AG09309 (cell line): ENCODE measurements at places on chromosomes 6 and 20.

DNA sequence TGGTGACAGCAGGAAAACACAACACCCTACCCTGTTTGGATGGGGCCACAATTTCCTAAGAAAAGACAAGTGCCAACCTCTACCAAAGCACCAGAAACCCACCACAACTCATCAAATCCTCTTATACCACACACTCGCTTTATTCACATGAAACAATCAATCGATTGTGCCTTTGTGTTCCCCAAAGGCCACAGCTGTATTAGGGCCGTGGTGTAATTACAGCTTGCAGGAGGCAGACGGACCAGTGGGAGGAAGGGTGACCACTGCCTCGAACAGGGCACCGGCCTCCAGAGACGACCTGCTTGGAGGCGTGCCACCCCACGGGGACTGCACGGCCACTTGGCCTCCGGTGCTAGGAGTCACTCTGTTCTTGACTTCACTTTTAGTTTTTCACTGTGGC lies 264.1 kb downstream of the FOXC1 start:
- DNase-seq, result no peak

- no peak for DNase-seq
These were observed 23.7 kb upstream of the QKI start for GRCh38 chr6:163390770-163391169.

- no peak for DNase-seq
These were observed 190.2 kb downstream of the BCAS1 start for GRCh38 chr20:53880108-53880641.

- DNase-seq, result no peak
These were observed 39.7 kb upstream of the HTR1B start for GRCh38 chr6:77502981-77503380.

- DNase-seq, result no peak
These were observed 243.9 kb upstream of the TCF21 start for GRCh38 chr6:133644892-133645619.

DNA sequence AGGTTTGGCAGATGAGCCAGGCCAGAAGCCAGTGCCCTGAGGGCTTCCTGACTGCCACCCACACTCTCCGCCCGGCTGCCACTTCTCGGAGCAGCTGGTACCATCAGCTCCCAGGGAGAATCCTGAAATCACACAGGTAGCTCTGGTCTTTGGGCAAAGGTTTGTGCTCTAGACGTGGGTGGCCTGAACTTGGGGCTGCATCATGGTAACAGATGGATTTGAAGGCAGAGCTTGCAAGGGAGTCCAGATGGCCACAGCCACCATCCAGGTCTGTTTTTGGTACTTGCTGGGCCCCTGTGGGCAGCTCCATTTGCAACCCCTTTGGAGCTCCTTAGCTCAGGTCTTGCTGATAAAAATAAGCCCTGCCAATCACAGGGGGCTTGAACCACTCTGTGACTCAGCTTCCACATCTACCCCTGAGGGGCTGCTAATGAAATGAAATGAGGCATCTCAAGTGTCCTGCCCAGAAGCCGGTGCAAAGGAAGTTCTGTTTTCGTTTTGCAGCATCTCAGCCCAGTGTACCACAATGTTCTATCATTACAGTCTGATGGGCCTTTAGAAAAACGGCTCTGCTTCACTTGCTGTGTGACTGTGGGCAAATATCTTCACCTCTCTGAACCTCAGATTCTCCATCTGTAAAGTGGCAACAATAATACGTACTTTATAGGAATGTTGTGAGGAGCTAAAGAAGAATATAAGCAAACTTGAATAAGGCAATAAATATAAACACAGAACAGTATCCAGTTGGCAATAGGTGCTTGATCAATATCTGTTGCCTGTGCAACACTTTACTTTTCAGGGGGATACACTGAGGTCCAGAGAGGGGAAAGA lies 25.1 kb upstream of the CDH22 start:
- no peak for DNase-seq
